ENCODE measurements at places on chromosomes 12 and 14.

GRCh38 chr12:120455302-120455701, 9.1 kb downstream of the GATC start:
- no peak for DNase-seq

DNA sequence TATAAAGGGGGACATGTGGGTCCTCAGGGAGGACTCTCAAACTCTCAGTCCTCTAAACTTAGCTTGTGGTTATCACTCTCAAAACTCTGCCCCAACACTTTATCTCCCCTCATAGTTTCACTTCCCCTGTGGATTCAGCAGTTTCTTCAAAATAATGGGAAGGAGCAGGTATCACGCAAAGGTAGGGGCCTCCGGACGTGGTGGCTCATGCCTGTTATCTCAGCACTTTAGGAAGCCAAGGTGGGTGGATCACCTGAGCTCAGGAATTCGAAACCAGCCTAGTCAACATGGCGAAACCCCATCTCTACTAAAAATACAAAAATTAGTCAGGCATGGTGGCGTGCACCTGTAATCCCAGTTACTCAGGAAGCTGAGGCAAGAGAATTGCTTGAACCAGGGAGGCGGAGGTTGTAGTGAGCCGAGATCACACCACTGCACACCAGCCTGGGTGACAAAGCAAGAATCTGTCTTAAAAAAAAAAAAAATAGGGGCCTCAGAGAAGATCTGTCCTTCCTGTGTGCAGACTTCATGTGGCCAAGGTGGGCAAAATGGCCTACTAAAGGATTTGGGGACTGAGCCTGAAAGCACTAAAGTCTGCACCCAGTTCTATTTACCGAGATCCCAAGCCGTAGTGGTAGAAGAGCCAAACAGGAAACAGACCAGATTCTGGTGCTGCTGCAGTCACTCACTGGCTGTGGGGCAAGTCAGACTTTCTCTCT, 6.4 kb downstream of the ITGB7 start:
- DNase-seq = no peak

DNA sequence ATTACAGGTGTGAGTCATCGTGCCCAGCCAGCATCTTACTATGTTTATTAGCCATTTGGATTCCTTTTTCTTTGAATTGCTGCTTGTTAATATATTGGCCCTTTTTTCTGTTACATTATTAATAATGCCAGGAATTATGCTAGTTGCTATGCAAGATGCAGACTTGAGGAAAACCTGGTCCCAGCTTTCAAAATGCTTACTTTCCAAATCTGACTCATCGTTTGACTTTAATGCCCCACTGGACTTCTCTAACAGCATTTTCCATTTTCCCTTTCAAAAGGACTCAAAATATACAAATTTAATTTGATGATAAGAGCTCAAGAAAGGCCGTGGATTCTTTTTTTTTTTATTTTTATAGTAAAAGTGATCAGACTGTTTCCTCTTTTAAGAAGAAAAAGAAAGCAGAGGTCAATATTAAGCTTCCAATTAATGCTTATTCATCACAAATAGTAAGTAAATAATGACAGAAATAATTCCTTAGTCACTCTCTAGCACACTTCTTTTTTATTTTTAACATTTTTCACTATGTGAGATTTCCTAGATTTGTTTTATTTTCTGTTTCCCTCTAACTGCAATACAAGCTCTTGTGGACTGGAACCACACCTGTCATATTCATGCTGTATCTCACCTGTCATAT, 146.1 kb upstream of the FGD4 start:
- DNase-seq = no peak

GRCh38 chr14:105146181-105146975, 22.2 kb downstream of the JAG2 start:
- no peak for DNase-seq

Measured in NCI-H460 (cell line).